Renal cortex interstitium (tissue), 15 donors: ENCODE measurements at places on chromosomes 6 and 20.
A peak's percentile ranks its signal among the peaks of the same experiment; 100 is the strongest.

DNA sequence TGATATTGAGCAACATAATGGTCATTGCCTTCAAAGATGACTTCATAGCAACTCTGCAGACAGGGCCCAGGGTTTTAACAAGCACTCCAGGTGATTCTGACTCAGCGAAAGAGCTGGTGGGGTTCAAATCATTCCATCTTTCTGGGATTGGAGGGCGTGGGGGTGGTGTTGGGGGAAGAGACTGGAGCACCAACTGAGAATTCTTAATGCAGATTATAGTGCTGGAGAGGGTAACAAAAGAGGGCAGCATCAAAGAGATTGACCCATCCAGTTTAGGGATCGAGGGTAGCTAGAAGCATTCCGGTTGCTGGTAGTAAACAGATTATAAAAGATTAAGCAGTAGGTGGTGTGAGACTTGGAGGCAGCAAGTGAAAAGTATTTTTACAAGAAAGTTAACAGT is 15.9 kb downstream of the PFDN4 start:
- DNase-seq = no peak

GRCh38 chr6:44262467-44263353 is 2.6 kb downstream of the NFKBIE start:
- no peak for DNase-seq

DNA sequence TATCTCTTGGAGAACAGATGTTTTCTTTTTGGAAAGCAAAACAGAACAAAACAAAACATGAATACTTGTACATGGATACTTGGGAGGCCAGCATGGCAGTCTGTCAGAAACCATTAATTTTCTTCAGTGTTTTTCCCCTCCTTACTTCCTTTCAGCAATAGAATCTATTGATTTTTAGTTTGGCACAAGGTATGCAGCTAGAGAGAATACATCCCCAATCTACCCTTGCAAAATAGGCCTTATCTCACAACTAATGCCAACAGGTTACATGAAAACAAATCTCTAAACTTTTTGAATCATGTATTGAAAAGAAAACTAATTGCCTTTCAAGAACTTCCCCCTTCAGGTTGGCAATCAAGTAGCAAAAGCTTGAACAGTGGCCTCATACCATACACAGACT is 2.8 kb downstream of the PGK2 start:
- no peak for DNase-seq

DNA sequence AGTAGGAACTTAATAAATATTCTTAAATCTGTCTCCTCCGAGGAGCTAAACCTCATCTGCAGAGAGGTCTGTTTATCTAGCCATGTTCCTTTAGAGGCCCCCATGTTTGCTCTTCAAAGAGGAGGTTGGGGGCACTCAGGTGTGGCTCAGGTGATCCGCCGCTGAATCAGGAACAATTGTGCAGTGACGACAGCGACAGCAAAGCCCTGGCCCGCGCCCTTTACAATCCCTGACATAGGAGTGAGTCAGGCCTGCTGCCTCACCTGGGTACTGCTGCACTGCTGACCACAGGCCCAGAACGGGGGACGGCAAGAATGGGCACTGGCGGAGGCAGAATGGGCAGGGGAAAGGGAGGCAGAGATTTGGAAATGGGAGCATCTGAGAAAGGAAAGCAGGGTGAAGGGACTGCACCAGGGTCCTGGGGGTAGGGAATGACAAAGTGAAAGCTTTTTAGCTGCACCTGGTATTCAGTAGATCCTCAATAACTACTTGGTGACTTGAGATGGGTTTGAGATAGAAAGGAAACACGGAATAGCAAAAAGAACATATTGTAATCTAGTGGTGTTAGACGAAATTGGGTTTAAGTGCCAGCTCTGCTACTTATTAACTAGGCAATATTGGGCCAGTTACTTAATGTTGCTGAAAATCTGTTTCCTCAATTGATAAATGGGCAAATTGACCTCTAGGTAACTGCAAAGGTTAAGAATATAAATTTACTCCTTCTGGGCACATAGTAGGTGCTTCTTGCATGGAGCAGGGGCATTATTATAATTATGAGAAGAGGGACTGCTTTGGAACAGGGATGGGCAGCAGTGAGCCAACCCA is 5.4 kb upstream of the IER3 start:
- no peak for DNase-seq

DNA sequence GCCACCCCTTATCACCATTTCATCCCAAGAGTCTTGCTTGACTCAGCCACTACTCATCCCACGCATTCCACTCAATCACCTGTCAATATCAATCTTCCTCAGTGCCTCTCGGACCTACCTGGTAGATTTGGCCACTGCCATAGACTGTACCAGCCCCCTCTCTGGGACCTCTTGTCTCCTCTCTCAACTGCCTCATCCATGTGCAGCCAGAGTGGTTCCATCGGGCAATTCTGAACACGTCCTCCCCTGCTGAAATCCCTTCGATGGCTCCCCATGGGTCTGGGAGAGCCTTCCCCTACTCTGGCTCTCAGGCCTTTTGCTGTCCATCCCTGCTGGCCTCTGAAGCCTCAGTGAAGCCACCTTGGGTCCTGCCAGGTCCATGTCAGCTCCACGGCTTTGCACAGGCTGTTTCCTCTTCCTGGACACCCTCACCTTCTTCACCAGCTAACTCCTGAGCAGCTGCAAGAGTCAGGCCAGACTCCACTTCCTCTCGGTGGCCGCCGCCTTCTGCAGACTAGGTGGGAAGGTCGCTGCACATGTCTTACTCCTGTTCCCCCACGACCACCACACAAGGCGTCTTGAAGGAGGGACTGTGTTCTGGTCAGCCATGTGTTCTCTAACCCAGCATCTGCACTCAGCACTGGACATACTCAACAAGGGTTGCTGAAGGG is 120.4 kb downstream of the TOX2 start:
- no peak for DNase-seq

- DNase-seq = no peak
Observed at GRCh38 chr20:40254023-40254772, 434.8 kb downstream of the MAFB start.

GRCh38 chr20:36155991-36156390 is 1.5 kb downstream of the EPB41L1 start:
- no peak for DNase-seq

- DNase-seq = no peak
Observed at GRCh38 chr6:21858076-21858475, 264.5 kb downstream of the SOX4 start.

DNA sequence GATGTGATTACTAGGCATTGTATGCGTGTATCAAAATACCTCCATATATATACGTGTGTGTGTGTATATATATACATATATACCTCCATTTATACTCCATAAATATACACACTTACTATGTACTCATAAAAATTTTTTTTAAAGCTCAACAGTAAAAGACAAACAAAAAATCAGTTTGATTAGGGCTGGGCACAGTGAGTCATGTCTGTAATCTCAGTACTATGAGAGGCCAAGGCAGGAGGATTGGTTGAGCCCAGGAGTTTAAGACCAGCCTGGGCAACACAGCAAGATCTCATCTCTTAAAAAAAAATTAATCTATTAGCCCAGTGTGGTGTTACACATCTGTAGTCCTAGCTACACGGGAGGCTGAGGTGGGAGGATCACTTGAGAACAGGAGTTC is 24.6 kb downstream of the PDSS2 start:
- no peak for DNase-seq

DNA sequence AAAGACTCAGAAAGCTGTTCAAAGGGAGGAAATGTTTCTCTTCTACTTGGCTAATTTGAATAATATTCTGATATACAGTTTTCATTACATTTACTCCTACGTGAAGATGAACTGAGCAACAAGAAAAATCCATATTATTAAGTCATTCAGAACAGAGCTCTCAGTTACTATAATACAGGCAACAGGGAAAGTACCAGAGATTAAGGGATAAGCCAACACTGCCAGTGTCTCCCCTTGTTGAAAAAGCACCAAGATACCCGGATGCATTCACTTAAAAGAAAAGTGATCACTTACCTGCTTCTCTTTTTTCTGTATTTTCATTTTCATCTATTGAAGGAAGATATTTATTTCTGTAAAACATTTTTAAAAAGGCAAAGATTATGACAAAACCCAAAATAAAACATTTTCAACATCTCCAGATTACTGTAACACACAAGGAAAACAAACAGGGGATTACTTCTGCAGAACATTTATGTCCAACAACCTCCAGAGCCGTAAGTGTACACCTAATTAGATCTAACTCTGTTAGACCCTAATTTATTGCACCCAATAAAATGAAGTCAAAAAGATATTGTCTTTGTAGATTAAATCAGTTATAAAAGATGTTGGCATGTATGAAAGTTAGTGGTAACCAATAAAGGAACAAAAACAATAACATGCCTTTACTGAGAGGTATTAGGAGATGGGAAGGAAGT is 67.0 kb downstream of the CHD6 start:
- DNase-seq = no peak

DNA sequence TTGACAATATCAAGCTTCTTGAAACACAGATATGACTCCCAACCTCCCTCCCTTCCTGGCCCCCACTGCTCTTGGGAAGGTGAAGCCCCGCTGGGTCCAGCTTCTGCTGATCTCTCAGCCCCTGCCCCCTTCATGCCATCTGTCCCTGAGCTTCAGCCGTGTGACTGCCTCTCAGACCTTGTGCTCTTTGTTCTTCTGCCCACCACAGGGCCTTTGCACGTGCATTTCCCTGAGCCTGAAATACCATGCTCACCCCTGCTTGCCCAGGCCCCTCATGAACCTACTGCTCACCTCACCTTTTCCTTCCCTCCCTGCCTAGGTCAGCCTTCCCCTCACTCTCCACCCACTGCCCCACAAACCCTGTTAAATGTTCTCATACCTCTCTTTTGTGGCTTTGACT is 241.7 kb upstream of the PMEPA1 start:
- DNase-seq = no peak

GRCh38 chr20:16575390-16576140 is 2.3 kb upstream of the KIF16B start:
- DNase-seq = no peak

DNA sequence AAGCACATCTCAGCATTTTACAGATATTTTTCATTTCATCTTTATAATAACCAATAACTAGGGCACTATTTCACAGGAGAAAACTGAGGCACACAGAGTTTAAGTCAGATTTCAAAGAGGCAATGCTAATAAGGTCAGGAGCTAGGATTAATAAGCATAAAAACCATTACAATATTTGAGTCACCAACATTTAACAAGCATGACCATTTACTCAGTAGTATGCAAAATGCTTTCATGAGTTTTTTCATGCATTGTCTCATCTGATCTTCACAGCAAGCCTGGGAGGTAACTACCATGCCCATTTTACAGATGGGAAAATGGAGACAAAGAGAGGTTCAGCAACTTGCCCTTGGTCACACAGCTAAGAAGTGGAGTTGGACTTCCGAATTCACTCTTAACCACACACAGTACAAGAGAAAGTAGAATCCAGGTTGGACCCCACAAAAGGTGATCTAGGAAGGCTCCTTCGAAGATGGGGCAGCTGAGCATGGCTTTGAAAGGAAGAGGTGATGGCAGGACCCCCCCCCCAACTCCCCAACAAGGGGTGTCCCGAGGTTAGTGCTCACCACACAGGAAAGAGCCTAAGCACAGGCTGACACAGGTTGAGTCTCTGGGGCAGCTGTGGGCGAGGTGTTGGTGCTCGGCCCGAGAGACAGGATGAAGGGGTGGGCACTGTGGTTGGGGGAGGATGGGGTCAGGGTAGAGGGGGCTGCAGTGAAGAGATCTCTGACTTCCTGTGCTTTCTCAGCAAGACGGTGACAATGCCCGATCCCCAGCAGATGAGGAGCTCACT is 108.8 kb downstream of the PREX1 start:
- DNase-seq = no peak

- DNase-seq = no peak
Observed at GRCh38 chr6:5776104-5776503, 230.6 kb downstream of the NRN1 start.

GRCh38 chr6:156826290-156826955 is 49.2 kb downstream of the ARID1B start:
- DNase-seq = no peak

DNA sequence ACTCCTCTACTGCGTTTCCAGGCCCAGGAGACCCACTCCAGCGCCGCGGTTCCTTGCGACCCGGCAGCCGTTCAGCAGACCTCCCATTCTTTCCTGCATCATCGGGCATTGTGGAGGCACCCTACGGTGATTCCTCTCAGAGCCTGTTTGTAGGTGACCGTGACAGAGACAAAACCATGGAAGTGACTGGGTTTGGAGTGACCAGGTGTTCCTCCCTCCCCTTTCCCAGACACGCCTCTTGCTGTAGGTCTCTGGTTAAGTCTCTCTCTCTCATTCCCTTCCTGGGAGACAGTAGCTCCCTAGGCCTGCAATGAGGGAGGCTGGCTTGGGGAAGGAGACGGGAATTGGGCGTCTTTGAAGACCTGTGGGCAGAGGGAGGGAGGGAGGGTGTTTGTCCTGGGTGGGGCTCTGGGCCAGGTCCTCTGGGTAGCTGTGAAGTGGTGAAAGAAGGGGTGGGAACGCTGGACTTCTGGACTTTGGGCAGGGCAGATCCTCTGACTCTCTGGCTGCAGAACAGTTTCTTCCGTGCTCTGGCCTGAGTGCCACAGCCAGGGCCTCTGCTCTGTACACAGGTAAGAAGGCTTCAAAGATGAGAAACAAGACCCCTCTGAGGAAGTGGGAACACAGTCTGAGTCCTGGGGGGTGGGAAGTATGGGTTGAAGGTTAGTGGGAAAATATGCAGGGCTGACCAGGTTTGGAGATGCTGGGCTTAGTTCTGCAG is 763 bp downstream of the KLC4 start:
- no peak for DNase-seq

- no peak for DNase-seq
Observed at GRCh38 chr6:109939654-109940053, 38.5 kb upstream of the GPR6 start.

- DNase-seq = peak; percentile 3
Observed at GRCh38 chr6:76885861-76886301, 577.4 kb downstream of the HTR1B start.

DNA sequence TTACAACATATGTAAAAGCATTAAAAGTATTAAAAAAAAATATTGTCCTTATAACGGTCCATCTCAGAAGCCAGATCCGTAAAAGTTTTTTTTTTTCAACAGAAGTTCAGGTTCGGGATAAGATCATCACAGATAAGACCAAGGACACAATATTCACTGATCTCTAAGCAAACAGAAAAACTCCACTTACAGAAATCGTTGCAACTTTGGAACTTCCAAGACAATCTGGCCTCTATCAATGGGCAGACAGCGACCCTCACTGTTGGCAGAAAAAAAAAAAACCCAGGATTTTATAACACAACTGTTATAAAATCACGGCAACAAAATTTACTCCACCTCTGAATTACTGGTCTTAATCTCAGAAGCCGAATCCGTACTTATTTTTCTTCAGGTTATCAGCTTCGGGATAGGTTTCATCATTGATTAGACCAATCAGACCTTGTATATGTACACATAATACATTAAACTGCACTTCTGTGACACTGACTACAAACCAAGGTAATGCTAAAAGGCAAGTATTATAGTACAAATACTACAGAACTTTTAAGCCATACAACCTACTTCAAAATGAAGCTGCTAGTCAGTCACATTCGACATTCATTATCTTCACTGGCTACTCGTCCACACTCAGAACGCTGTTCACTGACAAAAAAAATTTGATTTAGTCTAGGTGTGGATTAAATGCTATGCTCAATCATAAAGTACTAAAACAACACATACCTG is 34.7 kb upstream of the SYNCRIP start:
- no peak for DNase-seq
